ENCODE measurements at places on chromosomes 7 and 10.

DNA sequence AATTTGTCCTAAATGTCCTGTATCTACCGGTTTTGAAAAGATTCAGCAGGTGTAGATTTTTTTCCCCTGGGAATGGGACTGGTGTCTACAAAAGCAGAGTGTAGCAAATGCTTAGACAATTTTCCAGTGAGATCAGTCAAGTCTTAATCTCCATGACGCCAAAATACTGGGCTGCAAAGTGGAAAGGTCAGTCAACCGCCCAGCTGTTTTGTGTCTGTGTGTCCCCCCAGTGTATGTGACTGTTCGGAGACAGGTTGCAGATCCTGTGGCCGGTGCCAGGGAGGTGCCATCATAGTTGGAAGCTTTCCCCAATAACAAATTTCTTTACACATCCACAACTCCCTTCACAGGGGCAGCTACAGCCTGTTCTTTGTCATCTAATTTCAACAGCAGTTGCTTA lies 263.8 kb downstream of the ARHGAP12 start:
- DNase-seq = no peak

DNA sequence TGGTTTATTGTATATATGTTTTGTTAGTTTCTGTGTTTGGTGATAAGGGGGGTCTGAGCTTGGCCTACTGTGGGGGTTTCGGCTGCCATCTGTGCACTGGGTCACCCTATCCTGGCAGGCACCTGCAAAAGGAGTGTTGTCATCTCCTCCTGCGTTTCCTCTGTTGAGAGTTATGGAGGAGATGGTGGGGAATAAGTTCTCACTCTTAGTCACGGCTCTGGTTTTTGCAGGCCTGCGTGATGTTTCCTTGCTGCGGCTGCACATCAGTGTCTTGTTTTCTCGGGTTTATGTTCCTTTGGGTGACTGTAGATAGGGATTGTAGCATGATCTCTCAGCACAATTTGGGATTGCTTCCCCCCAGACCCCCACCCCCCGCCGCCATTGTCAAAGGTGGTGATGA lies 36.8 kb downstream of the CCM2 start:
- no peak for DNase-seq

- peak; percentile 10 for DNase-seq
Observed at GRCh38 chr7:31129067-31129466, 77.0 kb downstream of the ADCYAP1R1 start.

DNA sequence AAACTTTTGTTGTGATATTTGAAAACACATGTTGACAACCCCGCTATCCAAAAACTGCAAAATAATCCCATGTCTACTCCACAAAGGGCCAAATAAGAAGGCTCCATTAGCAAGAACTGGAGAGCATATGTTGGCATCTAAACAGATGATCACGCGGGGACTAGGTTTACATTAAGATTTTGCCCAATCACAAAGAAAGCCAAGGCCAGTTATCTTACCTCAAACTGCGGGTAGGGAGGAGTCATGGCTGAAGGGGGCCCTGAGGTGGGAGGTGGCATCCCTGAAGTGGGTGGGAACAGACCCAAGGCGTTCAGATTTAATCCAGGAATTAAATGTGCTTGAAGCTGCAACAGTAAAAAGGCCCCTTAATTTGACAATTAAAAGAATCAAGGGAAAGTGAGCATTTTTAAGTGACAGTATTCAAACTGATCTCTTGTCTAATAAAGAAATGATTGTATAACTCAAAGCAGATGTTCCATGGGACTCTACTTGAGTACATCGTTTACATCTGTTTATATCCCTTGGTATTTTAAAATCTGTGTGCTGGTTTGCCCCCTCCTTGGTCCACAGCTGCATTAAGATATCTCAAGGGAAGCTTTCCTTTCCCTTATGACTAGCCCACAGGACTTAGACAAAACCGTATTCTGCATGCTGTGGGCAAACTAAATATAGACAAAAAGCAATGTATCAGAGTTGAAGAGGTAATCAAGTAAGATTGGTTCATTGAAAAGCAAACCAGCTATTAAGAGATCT lies 42.9 kb downstream of the MALSU1 start:
- DNase-seq = no peak

- DNase-seq = no peak
Observed at GRCh38 chr10:17497446-17498030, 43.1 kb upstream of the ST8SIA6 start.
